WERI-Rb-1 (cell line): ENCODE measurements at places on chromosomes 7 and 10.

DNA sequence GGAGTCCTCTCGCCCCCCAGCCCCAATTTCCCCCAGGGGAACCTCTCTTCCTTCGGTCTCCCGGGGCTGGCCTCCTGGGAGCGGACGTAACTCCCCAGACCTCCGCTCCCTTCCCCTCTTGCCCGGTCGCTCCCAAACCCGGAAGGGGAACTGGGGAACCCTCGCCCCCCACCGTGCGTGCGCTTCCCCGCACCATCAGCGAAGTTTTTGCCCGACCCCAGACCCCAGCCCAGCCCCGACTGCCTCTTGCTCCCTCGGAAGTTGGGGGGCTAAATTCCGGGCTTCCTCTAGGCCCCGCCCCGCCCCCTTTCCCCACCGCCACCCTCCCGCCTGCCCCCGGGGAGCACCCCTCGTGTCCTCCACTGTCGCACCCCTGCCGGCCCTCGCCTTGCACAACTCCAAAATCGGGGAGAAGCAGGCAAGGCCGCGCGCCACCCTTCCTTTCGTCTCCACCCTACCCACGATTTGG, 436 bp downstream of the GNB2 start:
- no peak for DNase-seq

- no peak for DNase-seq
Observed at GRCh38 chr10:26412932-26413331, 25.2 kb upstream of the APBB1IP start.

GRCh38 chr7:133859231-133859630, 267.9 kb upstream of the LRGUK start:
- no peak for DNase-seq

DNA sequence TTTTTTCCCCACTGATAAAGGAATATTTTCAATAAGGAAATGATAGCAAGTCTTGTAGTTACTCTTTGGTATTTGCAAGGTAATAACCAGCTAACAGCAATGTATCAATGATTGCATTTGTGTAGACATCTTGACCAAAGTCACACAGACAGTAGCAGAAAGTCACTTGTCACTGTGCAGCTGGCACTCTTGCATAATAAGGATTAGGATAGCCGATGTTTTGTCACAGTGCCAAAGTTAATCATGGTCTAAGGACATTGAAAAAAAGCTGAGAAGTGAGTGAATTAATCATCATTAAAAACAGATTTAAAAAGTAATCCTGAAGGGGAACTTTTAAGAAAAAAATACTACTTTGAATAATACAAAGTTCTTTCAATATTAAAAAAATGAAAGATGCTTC, 834.3 kb upstream of the C7orf33 start:
- DNase-seq: peak; percentile 62
